ENCODE measurements at places on chromosomes 2 and 18.

DNA sequence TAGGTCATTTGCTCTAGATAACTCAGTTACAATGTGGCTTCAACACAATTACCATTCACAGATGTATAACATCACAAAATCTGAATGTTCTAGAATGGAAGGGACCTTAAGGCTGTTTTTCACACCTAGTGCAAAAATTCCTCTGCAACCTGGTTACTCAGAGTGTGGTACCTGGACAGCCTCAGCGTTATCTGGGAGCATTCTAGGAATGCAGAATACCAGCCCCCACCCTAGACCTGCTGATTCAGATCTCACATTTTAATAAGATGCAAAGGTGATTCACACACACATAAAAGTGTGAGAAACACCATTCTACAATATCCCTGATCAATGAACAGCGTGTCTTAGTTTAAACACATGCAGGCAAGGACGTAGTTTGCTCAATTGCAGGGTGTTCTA, 233.1 kb downstream of the TDRD15 start:
- no peak for DNase-seq

GRCh38 chr2:235864302-235864701, 303.9 kb downstream of the GBX2 start:
- DNase-seq: no peak

DNA sequence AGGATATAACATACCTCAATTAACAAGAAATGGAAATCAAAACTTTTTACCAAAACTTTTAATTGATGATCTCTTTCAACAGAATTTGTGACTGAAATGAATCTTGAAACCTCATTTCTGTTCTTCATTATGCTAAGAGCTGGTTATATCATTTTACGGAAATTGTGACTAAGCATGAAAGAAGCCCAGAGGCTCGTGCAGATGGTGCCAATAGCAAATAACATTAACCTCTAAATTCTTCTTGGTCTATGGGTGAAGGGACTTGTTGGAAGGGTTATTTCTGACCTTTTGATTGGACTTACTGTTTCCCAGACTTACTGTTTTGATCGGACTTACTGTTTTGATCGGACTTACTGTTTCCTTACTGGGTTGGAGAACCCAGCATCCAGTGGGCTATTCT, 435.6 kb downstream of the TDRD15 start:
- DNase-seq: no peak

DNA sequence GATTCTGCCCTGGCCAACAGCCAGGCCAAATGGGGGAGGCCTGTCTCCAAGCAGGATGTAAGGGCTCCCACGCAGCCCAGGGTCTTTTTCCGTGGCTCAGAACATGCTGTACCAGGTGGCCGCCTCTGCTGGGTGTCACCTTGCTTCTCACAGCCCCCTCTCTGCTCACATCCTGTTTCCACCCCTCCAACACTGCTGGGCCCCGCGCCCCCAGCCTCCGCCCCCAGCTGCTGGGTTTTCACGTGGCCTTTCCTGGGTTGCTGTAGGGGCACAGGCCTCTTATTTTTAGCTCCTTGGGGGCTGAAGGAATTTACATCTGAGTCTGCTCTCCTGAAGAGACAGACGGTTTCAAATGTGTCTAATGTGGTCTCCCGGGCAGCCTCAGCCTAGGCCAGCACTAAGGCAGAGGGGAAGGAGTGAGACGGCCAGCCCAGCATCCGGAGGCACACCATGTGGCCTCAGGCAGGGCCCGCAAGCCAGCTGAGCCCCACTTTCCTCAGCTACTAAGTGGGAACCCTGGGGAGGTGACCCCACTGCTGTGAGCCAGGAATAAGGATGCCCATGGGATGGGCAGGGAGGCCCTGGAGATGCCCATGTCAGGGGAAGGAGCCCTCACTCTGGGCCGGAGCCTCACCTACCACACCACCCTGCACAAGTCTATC, 18.7 kb upstream of the DUSP2 start:
- DNase-seq: no peak

- DNase-seq: no peak
These were observed 83.2 kb downstream of the COMMD1 start for GRCh38 chr2:61988462-61989366.

GRCh38 chr2:42961961-42962360, 169.6 kb upstream of the HAAO start:
- DNase-seq: no peak

DNA sequence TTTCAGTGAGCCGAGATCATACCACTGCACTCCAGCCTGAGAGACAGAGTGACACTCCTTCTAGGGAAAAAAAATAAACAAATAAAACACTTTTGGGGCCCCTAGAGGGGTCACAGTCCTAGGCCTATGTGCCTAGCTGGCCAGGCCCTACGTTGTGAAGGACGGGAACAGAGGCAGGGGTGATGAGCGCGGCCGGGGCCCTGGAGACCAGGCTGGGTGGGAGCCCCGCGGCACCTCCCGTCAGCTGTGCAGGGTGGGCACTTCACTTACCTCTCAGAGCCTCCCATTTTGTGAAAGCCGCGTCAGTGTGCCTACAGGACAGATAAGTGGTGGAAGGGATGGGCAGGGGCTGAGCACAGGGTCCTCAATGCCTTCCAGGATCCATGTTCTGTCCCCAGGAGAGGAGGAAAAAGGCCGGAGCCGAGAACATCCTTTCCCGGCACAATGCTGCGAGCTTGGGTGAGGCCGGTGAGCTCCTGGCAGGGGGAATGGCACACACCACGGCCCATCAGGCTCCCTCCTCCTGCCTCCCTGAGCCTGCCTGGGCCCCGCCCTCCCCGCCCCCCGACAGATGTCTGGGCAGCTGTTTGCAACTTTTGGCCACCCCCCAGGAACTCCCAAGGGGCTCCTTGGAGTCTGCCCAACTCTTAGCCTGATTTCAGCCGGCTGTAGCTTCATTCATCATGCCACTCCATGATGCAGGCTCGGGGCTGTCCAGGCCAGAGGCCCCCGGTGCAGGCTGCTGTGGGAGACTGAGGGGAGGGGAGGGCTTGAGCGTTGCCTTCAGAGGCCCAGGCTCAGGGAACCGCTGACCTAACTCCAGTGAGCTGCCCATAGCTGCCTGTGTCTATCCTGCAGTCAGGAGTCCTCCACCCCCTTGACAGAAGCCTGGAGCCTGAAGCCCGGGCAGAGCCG, 196.5 kb downstream of the TFCP2L1 start:
- peak; percentile 49 for DNase-seq

DNA sequence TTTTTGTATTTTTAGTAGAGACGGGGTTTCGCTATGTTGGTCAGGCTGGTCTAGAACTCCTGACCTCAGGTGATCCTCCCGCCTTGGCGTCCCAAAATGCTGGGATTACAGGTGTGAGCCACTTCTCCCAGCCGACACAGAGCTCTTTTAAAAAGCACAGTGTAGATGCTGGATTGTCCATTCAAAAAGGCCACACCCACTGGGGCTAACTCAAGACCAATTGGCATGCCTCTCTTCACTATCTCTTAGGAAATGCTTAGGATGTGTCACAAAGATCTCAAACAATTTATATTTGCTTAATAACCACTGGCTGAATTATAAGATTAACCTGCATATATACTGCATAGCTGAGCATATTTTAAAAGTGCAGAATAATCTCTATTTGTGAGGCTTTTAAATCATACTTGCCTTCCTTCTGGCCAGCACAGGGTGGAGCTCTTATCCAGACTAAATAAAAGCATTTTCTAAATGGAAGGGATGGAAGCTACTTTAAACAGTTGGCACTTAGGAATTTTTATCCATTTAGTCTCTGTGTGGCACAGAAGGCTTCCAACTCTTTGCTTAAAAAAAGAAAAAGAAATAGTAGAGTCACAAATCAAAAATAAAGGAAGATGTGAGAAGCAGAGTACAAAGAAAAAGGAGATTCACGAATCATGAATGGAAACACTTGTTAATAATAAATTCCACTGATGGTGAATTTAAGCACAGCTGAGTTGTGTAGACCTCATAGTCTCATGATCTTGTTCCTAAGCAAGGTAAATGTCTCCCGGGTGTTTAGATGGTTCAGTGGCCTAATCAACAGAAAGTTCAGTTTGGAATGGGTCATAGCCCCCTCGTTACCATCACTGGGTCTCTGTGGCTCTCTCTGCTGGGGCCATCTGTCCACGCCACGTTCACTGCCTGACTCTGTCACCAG, 22.4 kb downstream of the CRYGD start:
- no peak for DNase-seq

- DNase-seq: no peak
These were observed 116.9 kb upstream of the FHL2 start for GRCh38 chr2:105515581-105516415.

GRCh38 chr2:219638217-219638947, 11.0 kb downstream of the SLC4A3 start:
- DNase-seq: no peak

GRCh38 chr2:179427065-179427464, 162.4 kb upstream of the SESTD1 start:
- no peak for DNase-seq

- DNase-seq: no peak
These were observed 236.7 kb downstream of the FHOD3 start for GRCh38 chr18:36534154-36534688.

- DNase-seq: no peak
These were observed 22.9 kb downstream of the COA5 start for GRCh38 chr2:98585386-98585785.

GRCh38 chr2:70683455-70683854, 84.5 kb downstream of the ADD2 start:
- no peak for DNase-seq

GRCh38 chr2:241724259-241724974, 10.0 kb upstream of the D2HGDH start:
- DNase-seq: no peak

GRCh38 chr2:238105506-238106338, 5.6 kb downstream of the ESPNL start:
- no peak for DNase-seq
